ENCODE measurements at places on chromosomes 16 and 17.

GRCh38 chr17:79391376-79392233 is 219.2 kb downstream of the RBFOX3 start:
- DNase-seq = peak; percentile 43

DNA sequence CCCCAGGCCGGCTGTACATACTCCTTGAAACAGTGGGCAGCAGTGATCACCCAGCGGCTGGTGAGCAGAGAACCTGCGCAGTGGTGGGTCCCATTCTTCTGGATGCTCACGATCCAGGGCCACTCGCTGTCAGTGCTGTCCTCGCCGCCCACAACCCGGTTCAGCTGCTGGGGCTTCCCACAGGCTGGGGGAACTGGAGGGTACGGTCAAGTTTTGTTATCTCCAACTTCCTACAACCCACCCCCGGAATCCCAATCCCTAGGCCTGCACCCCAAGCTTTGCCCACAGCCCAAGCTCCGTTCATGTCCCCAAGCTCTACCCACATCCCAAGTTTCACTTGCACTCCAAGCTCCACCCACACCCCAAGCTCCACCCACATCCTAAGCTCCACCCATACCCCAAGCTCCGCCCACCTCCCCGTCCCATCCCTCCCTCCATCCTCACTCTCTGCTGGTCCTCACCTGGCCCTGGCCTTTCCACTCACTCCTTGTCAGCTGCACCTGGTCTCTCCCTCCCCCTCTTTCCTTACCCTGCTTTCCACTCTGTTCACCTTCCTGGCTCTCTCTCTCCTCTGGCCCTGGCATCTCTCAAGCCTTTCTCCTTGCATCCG is 1.8 kb downstream of the PRSS22 start:
- no peak for DNase-seq

DNA sequence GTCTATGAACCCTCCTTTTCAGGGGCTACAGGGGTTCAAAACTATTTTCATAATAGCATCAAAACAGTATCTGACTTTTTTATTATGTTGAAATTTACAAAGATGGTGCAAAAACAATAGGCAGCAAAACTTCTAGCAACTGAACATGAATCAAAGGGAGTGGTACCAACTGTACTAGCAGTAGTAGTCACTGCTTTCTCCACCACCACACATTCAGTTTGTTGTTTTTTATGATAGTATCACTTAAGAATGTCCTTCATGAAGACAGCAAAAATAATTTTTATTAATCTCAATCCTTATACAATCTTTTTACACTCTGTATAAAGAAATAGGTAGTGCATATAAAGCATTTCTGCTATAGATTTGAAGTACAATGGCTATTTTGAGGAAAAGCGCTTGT is 47.6 kb downstream of the MED13 start:
- no peak for DNase-seq

GRCh38 chr17:69430488-69430887 is 16.0 kb downstream of the MAP2K6 start:
- no peak for DNase-seq

- no peak for DNase-seq
These were observed 19.3 kb upstream of the ERN1 start for GRCh38 chr17:64149196-64149595.

GRCh38 chr17:17514361-17514992 is 18.3 kb upstream of the RASD1 start:
- DNase-seq = no peak

- no peak for DNase-seq
These were observed 87.5 kb upstream of the ZNF750 start for GRCh38 chr17:82927311-82927660.

- DNase-seq = no peak
These were observed 6.2 kb downstream of the CORO6 start for GRCh38 chr17:29616300-29617048.

- DNase-seq = no peak
These were observed 226.4 kb upstream of the GOT2 start for GRCh38 chr16:58960484-58960883.

DNA sequence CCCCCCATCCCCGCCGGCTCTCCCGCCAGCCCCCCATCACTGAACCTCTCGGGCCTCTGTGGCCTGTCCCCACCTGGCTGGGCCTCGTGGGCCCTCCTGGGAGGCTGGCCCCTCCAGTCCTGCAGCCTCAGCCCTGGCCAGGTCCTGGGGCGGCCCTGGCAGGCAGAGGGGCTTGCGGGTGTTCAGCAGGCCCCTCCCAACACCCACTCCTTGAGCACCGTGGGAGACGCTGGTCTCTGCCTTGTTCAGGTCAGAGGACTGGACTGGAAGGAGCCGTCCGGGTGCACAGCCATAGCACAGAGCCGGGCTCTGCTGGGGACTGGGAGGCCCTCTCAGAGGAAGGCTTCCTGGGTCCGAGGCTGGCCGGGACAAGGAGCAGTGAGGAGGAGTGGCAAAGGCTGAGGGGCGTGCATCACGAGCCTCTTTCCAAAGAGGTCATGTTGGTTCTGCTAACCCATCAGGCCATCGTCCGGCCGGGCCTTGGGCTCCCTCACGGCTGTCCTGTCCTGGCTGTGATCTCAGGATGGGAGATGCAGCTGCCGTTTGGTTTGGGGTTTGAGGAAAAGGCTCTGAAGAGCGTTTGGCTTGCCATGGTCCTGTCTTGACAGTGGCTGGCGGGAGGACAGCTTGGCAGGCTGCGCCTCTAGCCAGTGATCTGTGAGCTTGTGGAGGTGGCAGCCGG is 6.3 kb upstream of the PABPN1L start:
- no peak for DNase-seq

DNA sequence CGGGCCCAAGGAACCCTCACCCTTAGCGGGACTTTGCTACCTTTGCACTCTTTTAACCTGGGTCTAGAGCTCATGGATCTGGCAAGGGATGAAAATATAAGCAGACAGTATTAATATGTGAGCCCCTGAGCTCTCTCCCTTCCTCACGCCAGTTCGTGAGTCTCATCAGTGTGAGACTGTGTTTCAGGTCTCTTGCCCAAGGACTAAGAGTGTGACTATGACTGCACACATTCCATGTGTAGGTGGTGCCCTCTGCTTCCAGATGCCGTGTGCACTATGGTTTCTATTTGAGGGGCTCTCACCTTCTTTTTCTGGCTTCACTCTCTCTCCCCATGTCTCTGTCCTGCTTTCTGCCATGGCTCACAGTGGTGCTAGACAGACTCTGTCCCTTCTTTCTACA is 40.5 kb downstream of the DHRS7B start:
- DNase-seq = no peak

GRCh38 chr17:63946440-63947363 is 14.6 kb upstream of the CD79B start:
- DNase-seq = peak; percentile 49

DNA sequence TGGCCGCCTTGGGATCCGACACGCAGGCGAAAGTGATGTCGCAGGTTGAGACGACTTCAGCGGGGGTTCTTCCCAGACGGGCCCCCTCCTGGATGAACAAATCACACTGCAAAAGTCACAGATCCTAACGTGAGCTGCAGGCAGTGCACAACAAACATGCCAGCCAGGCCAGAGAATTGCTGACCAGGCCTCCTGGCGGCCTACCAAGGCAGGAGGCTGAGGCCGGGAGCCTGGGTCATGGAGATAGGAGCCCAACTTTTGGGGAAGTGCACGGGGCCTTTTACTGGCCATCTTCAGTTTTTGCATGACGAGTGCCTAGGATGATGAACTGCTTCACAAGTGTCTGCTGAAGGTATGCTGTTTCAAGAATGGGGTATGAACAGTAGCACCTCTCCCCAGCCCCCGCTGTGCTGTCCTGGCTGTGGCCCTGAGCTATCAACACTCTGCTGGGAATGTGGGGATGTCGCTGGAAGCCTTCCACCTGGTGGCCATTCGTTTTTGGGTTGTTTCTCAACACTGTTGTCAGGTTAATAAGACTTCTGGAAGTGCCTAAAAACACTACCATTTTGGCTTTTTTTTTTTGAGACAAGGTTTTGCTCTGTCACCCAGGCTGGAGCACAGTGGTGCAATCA is 12.2 kb upstream of the ROGDI start:
- no peak for DNase-seq

GRCh38 chr16:4486126-4486893 is 10.1 kb downstream of the HMOX2 start:
- no peak for DNase-seq

DNA sequence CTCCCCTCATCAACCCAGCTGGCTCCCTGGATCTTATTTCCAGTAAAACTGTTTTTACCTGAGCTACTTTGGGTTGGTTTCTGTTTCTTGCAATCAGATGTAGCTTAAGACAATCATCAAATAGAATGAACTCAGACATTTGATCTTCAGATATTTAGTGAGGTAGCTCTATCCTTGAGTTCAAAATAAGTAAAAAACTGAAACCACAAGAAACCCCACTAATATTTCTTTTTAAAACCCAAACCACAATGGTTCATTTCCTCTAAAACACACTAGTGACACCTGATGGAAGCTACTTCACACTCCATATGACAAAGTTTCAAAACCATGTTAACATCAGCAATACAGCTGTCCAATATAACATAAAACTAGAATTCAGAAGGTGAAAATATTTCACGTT is 37.8 kb downstream of the CACNG1 start:
- no peak for DNase-seq

DNA sequence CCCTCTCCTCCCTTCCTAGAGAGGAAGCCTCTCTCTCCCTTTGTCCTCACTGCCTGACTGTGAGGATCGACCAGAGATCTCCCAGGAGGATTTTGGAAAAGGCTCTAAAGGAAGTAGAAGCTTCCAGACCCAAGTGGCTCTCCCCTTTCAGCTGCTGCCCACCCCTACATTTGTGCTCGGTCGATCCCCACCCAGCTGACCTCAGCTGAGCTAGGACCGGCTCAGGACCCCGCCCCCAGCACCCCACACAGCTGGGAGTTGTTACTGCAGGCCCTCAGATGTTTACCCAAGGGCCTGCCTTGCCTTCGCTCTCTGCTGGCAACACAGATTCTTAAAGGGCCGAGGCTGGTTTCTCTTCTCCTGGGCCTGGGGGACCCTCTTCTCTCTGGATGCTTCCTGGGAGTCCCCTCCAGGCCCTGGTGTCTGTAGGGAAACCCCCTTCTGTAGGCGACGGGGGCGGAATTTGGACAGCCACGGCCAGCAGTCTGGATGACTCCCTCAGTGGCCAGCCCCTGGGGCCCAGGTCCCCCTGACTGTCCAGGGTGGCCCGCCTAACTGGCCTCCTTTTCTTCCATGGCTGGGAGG is 26.9 kb upstream of the TIMP2 start:
- no peak for DNase-seq

- DNase-seq = no peak
These were observed 33.5 kb downstream of the GRIN2C start for GRCh38 chr17:74825952-74826719.

DNA sequence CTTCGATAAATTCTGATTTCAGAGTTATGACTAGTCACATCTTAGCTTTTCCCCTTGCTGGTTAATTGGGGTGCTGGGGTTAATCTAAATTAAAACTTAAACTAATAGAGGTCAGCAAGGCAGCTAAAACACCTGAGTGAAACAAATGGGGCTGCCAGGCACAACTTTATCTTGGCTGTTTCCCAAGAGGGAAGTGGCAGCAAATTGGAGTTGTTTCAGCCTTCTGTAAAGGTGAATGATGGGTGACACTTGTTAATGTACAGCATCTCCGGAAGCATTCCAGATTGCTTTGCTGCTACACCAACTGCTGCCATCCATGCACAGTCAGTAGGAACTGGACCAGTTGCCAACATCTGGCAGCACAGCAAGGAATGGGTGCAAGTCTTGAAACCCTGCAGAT is 43.9 kb downstream of the AATF start:
- no peak for DNase-seq

DNA sequence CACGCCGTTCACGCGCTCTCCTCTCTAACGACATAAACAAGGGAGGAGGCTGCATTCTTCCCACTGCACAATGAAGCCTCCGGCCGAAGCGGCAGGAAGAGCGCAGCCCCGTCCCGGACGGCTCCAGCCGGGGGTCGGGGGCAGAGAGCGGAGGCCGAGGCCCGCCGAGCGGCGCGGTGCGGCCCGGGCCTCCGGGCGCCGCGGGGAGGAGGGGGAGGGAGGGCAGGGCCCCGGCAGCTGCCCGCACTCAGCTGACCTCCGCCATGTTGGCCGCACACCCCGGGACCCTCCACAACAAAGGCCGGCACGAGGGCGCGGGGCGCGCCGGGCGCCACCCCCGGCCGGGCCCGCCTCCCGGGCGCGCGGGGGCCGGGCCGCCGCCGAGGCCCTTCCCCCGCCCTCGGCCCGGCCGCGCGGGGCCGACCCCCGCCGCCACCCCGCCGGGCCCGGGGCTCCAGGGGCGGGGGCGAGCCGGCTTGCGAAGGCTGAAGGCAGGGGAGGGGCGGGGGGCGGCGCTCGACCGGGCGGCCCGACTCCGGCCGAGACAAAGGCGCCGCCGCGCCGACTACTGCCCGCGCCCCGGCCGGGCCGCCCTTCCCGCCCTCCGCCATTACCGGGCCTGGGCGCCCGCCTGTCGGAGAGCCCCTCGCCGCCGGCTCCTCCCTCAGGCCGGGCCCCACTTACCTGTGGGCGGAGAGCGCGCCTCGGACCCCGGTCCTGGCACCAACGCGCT is 527 bp downstream of the SIAH1 start:
- peak; percentile 41 for DNase-seq

- DNase-seq = no peak
These were observed 1.7 kb downstream of the KANSL1 start for GRCh38 chr17:46191322-46192188.

DNA sequence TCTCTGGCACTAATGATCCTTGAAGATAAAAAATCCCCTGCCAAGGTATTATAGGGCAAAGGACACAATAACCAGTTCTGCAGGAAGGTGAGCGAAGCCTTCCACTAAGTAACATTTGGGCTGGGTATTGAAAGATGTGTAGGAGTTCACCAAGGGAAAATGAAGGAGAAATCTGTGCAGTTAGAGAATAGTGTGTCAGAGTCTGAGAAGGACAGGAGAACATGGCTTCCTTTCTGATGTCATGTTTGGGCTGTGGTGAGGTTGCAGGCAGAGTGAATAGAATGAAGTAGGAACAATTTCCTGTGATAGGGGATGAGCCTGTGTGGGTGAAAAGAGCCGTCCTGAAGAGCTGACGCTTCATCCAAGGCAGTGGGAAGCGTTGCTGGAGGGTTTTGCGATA is 24.1 kb upstream of the CIITA start:
- DNase-seq = no peak

- no peak for DNase-seq
These were observed 19.2 kb downstream of the FLOT2 start for GRCh38 chr17:28878158-28878910.

DNA sequence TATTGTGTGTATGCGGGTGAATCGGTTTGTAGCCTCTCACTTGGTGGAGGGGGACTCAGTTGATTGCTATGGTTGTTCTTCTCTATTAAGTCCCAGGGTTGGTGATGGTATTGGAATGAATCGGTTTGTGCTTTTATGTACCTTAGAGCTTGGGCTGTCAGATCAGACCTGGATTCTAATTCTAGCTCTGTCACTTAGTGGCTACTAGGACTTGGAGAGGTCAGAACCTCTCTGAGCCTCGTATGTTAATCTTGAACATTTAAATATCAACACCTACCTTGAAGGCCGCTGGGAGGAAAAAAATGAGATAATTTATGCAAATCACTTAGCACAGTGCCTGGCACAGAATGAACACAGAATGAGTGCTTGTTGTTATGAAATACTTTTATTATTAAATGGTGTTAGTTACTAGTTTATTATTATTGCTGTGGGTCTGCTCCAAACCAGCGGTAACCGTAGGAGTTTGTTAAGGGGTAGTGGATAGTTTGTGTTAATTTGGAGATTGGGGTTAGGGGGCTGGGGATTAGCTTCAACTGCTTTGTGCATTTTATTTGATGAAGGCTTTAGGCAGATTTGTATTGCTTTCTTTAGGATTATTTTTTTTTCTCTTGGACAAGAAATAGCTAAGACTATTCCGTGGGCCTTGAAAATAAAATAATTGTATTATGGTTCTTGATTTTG is 3.5 kb downstream of the KDM6B start:
- no peak for DNase-seq

GRCh38 chr17:67212231-67212630 is 32.8 kb downstream of the HELZ start:
- DNase-seq = no peak
